Effector CD8-positive, alpha-beta T cell (primary cell): ENCODE measurements at places on chromosomes 5 and 9.

DNA sequence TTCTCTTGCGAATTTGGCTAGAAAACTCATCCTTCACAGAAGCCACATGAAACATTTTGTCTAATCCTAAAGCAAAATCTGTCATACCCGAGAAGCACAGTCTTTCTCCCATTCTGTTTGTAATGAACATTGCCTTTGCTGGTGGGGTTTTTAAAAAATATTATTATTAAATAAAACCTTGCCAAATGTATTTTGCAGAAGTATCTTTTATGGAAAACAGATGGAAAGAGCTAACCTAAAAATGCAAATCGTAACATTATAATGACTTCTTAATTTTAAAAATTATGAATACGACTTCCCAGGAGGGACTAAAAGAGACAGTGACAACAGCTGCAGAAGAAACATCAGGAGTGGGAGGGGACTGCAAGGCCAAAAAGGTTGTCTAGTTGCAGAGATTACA is 246.3 kb upstream of the TAS2R1 start:
- no peak for DNase-seq

DNA sequence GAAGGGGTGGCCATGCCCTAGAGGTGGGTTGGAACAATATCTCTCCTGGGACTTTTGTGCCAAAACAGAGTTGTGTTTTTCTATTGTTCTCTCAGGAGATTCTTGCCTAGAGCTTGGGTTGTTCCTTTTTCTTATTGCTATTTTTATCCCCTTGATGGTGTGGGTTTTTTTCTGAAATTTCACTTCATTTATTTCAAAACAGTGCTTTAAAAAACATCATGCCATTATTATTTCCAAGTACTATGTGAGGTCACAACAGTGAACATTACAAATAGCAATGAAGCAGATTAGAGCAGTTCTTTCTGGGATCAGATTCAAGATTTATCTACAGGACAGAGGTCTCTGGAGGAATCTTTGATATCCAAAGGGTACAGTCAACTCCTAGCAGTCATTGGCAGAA is 76.6 kb downstream of the ACTBL2 start:
- DNase-seq: no peak

- DNase-seq: no peak
These were observed at the start of gene CANX for GRCh38 chr5:179698935-179699615. CANX (plus strand) TSS chr5:179698967; CDS start chr5:179705682, 6,715 bp downstream.

DNA sequence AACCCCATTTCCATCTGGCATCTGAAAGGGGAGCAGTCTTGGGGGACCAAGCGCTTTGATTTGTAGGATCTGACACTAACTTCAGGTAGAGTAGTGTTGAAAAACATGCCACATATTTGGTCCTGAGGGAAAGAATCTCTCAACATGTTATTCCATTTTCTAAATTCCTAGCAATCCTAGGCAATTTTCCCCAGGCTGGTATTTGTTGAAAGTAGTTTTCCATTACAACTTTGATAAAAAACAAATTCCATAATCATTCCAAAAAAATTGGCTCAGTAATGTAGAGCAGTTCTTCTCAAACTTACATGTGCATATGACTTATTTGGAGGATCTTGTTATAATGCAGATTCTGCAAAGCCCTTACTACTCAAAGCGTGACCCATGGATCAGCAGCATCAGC is 477.9 kb downstream of the ACTL7B start:
- no peak for DNase-seq

DNA sequence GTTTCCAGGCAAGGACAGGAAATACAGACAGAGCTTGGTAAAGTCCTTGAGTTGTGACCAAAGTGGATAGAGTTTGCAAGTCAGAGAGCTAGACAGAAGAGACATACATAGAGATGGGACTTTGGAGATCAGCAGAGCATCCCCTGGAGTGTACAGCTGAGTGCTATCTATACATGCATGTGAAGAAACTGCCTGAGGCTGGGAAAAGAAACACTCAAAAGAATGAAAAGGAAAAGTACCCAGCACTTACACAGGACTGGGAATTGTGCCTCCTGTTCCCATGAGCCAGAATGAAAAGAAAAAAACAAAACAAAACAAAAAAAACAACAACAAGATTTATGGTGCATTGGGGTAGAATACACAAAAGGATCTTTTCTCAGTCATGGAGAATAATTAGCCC is 606.4 kb downstream of the ZNF608 start:
- no peak for DNase-seq
